Body of pancreas (tissue), 4 donors: ENCODE measurements at places on chromosomes 3 and 15.

- H3K27me3 ChIP-seq = no peaks in the 10 kb centered on the region
- DNase-seq = no peak
- H3K36me3 ChIP-seq = no peaks in the 10 kb centered on the region
- no peak overlapping the region for H3K27ac ChIP-seq
These were observed 624.8 kb upstream of the LMCD1 start for GRCh38 chr3:7876741-7877297.

DNA sequence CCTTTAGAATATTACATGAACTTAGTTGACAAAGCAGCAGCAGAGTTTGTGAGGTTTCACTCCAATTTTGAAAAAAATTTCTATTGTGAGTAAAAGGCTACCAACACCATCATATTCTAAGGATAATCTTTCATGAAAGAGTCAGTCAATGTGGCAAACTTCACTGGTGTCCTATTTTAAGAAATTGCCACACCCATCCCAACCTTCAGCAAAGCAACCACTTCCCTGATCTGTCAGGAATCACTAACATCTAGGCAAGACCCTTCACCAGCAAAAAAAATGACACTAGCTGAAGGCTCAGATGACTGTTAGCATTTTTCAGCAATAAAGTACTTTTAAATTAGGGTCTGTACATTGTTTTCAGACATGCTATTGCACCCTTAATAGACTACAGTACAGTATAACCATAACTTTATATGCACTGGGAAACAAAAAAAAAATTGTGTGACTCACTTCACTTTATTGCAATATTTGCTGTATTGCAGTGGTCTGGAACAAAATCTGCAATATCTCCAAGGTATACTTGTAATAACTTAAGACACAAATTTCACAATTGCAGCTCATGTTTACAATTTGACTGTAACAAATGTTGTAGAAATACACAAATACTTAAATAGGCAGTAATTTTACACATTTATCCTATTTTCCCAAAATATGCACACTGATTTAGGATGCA lies 38.9 kb upstream of the ALCAM start:
- H3K4me1 ChIP-seq = no peaks in the 10 kb centered on the region
- no peak overlapping the region for H3K4me3 ChIP-seq
- H3K36me3 ChIP-seq = no peaks in the 10 kb centered on the region
- no peak overlapping the region for H3K27ac ChIP-seq
- no peaks in the 10 kb centered on the region for H3K27me3 ChIP-seq

- no peak for DNase-seq
- H3K27ac ChIP-seq = no peak overlapping the region
- no peaks in the 10 kb centered on the region for H3K36me3 ChIP-seq
- H3K4me1 ChIP-seq = peaks cover 5% of the 10 kb centered on the region
- no peaks in the 10 kb centered on the region for H3K27me3 ChIP-seq
These were observed 39.6 kb downstream of the VGLL3 start for GRCh38 chr3:86951322-86951721.

DNA sequence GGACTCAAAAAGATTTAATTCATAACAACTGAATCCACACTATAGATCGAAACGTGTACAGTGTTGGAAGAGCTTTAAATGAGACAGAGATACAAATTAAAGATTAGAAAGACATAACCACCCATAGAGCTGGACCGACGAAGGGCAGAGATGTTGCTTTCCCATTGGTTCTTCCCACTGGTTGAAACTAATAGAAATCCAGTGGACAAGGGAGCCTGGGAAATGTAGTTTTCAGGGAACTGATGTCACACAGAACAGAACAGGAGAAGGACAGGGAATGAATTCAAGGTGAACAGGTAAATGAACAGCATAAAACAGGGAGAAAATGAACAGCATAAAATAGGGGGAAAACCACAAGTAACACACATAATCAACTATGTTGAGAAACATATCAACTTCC lies 328.7 kb downstream of the ZNF621 start:
- no peak overlapping the region for H3K27ac ChIP-seq
- no peaks in the 10 kb centered on the region for H3K27me3 ChIP-seq
- H3K4me1 ChIP-seq = no peaks in the 10 kb centered on the region
- no peak for DNase-seq
- H3K36me3 ChIP-seq = no peaks in the 10 kb centered on the region
- H3K4me3 ChIP-seq = no peak overlapping the region

- H3K27me3 ChIP-seq = no peaks in the 10 kb centered on the region
- no peak for DNase-seq
- no peak overlapping the region for H3K27ac ChIP-seq
These were observed 63.6 kb downstream of the RYR3 start for GRCh38 chr15:33374226-33374914.
